NAMALWA (cell line): ENCODE measurements at places on chromosomes 1 and 21.
A peak's percentile ranks its signal among the peaks of the same experiment; 100 is the strongest.

DNA sequence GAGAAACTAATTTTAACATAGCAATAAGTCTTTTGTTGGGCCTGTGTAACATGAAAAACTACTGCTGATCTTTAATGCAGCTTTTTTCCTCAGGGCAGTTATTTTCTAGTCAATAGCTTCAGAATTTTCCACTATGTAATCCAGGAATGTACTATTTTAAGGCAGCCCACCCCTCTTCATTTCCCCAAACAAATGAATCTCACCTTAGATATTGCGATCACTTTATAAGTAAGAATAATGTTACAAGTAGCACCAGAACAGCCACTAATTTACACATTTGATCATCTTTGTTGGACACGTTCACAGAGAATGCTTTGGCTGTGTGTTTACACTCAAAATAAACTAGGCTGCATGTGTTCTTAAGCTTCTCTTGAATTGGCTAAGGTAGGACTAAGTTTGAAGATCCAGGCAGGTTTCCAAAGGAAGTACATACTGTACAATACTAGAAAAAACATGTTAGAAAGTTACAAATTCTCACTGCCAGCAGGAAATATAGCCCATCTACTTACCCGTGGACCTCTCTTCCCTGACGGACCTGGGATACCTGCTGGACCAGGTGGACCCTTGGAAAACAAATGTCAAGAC is 41.7 kb downstream of the COL24A1 start:
- DNase-seq: no peak

- DNase-seq: no peak
These were observed 136.4 kb downstream of the SETD4 start for GRCh38 chr21:35923971-35924370.

GRCh38 chr1:68016381-68016780 is 34.0 kb downstream of the DIRAS3 start:
- DNase-seq: no peak

DNA sequence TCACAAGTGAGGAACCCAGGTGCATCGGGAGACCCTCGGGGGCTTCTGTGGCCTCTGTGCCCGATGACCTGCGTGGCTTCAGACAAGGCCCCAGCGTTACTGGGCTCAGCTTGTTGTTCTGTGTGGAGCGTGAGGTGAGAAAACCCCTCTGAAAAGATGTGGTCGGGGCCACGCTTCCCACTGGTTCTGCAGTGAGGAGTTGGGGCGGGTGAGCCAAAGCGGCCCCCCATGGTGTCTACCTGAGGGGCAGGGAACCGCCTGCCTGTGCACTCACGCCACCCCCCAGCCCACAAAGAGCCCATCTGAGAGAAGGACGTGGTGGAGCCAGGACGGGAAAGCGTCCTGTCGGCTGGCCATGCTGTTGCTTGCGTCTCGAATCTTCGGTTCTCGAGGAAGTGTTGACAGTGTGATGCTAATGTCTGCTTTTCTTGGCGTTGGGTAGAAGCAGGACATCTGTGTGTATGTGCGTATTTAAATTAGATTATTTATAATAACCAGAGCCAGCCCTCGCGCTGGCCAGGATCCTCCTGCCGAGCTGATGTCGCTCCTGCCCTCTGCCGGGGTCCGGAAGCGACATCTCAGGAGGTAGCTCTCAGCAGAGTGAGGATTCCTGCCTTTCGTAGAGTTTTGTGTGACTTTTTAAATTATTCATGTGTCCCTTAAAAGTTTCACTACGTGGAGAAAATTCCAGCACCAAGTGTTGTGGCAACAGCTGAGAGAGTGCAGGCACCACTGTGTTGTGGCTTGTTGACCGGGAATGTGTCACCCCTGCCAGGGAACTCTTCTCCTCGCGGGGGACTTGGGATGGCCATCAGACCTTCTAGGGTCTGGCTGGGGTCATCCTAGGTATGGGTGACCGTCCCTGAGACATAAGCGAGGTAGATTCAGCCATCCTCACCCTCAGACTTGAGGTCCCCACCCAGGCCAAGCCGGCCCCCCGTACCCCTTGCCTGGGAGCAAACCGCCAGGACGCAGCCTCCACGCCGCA is 15.3 kb downstream of the TMEM201 start:
- no peak for DNase-seq

DNA sequence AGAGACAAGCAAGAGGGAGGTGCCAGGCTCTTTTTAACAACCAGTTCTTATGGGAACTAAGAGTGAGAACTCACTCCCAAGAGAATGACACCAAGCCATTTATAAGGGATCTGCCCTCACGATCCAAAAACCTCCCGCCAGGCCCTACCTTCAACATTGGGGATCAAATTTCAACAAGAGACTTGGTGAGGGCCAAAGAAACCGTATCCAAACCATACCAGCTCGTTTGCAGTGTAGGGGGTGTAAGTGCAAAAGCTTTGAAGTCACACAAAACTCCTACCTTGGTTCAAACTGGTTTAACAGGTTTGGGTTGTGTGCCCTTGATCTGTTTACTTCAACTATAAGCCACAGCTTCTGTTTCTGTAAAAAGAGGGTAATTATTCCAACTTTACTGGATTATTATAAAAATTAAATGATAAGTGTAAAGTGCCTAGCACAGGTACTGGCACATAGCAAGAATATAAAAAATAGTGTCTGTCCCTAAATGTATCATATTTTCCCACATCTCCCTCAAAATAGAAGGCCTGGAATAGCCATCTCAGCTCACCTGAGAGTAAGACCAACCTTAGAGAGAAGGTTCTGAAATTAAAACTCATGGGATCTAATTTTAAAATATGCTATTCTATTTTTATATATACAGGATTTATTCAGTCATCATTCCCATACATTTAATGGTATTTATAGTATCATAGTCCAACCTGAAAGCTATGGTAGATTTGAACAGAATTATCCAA is 7.0 kb upstream of the USP25 start:
- DNase-seq: no peak

- no peak for DNase-seq
These were observed 13.2 kb upstream of the GRIK3 start for GRCh38 chr1:37047542-37047941.

GRCh38 chr1:35558374-35559316 is 1.0 kb downstream of the NCDN start:
- DNase-seq: no peak

DNA sequence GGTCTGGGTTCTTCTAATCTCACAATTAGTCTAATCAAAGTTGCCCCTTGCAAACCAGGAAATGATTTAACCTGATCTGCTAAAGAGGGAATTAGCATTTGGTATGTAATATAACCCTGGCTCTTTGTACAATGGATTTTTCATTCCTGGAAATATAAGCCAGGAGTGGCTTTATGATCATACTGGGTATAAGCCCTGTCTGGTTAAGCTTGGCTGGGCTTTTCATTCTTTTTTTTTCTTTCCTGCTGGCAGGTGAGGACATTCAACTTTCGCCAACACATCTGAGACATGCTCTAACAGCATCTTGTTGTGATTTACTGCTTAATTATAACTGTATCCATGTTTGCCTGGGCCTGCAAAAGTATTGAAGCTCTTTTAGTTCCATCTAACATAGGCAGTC is 20.4 kb upstream of the SDE2 start:
- no peak for DNase-seq

DNA sequence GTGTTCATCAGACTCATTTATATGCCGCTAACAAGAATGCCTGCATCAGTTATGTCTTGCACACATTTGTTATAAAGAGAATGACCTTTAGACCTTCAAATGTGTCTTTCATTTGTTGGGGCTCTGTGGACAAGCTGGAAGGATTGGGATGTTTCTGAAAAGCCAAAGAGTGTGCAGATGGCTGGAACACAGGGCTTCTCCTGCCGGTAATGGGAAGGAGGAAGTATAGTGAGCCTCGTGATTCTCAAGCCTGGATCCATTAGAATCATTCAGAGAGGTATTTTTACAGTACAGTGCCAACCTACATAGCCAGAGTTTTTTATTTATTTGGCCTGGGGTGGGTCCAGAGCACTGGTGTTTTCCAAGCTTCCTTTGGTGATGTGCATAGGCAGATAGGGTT is 40.6 kb upstream of the ATP1A1 start:
- no peak for DNase-seq

DNA sequence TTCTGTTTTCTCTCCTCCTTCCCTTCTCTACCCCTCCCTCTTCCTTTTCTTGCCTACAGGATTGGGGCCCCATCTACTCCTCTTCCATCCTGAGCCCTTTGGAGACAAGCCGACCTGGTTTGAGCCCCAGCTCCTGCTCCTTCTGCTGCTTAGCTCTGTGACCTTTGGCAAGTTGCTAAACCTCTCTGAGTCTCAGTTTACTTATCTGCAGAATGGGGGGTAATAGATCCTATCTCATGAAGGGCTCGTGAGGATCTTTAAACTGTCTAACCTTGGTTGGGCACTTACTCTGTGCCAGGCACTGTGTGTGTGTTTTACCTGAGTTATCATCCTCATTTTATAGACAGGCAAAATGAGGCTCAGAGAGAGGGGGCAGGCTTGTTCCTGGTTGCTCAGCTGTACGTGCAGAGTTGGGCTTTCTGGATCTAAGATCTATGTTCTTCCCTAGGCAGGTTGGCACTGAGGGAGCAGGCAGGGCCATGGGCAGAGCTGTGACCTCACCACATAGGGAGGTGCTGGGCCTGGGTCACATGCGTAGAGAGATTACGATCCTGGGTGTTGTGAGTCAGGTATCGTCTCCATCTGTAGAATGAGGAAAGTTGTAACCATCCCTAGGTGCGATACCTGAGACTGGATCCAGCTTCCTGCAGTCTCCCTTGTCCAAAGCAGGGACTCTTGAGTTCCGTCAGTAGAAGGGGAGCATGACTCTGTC is 58.5 kb downstream of the FOXO6 start:
- DNase-seq: no peak

- no peak for DNase-seq
These were observed 10.4 kb downstream of the LGALS8 start for GRCh38 chr1:236534151-236534651.

DNA sequence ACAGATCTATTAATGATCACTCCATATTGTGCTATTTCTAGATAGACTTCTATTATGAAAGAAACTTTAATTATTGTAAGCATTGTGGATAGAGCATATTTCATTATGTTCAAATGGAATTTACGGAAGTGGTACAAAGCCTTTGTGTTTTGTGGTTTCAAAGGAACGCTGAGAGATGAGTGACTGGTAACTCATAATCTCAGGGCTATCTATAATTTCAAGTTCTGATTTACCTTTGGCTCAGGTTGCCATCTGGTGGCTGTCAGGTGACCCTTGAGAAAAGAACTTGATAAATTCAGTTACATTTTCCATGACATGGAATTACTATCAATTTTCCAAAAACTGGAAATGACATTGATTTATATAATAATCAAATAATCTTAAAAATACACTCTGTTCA is 12.2 kb downstream of the NTNG1 start:
- peak; percentile 7 for DNase-seq

- DNase-seq: no peak
These were observed 2.0 kb downstream of the UBE2Q1 start for GRCh38 chr1:154556422-154556821.

DNA sequence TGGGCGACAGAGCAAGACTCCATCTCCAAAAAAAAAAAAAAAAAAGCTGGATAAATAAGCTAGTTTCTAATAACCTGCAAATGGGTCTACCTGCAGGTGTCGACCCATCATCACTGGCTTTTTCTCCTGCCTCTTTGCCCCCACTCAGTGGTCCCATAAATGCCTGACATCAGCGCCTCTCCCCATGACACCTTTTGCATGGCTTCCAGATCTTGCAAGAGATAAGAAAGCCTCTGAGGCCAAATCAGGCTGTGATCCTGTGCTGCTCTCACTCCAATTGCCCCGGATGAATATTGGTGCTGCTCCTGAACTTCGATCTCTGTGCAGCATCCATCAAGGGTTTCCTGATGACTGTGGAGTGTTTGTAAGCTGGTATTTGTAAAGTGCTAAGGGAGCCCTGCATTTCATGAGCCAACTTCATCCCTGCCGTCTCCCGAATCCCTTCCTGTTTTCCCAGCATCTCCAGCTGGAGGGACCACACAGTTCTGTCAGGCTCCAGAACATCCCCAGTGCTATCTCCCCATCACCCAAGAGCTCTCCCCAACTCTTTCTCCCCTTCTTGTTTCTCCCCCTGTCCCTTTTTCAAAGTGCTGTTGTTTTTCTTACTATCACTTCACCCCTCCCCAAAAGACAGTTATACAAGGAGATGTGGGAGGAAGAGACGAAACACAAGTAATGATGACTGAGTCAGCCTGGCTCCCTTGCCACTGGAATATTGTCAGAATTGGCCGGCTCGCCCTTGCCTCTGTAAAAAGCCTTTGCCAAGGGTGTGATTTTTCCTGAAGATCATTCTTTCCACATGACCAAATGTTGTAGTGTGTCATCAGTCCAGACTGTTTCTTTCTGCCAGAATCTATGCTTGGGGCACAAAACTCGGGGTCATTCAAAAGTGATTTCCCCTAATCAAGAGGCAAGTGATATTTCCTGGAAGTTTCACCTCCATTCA is 2.8 kb upstream of the EFHD2 start:
- no peak for DNase-seq

DNA sequence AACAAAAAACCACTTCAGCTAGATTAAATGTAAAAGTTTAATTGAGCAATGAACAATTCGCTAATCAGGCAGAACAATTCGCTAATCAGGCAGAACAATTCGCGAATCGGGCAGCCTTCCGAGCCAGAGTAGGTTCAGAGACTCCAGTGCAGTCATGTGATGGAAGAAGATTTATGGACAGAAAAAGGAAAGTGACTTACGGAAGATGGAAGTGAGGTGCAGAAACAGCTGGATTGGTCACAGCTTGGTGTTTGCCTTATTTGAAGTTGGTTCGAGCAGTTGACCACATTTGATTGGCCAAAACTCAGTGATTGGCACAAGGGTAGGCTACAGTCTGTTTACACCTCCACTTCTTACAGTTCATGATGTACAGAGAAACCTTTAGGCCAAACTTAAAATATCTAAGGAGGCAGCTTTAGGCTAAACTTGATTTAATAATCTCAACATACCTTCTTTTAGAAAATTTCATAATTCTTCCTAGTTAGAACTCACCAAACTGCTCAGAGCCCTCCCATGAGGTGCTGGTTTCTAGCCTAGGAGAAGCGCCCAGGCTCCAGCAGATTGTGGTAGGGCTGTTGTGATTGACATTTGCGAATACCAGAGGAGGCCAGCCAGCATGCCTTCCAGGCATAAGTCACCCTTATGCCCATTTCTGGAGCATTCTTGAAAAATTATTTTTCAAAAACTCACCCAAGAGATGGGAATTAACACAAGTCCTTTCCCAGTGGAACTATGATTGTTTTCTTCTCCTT is 22.8 kb upstream of the KCNC4 start:
- no peak for DNase-seq

- DNase-seq: no peak
These were observed 13.3 kb downstream of the SLC6A17 start for GRCh38 chr1:110163591-110163990.

DNA sequence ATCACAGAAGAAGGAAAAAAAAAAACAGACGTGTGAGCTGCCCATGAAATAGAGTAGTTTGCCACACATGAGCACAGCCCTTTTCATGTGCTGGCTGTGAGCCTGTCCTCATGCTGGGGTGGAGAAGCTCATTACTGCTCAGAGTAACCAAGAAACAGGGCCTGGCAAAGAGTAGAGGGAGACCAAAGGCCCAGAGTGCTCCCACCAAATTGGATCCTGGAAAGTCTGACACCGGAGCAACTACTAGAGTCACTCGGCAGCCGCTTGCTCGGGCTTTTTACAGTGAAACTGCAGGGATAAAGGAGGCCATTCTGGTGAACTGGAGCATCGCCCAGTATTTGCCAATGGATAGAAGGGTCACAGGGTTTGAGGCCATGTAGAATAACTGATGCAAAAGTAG is 64.4 kb upstream of the BARHL2 start:
- DNase-seq: no peak

GRCh38 chr1:41053316-41053715 is 31.8 kb upstream of the SLFNL1 start:
- DNase-seq: peak; percentile 22

- no peak for DNase-seq
These were observed 47.9 kb upstream of the NUF2 start for GRCh38 chr1:163273766-163274441.
